ENCODE measurements at places on chromosomes 1 and 21.

DNA sequence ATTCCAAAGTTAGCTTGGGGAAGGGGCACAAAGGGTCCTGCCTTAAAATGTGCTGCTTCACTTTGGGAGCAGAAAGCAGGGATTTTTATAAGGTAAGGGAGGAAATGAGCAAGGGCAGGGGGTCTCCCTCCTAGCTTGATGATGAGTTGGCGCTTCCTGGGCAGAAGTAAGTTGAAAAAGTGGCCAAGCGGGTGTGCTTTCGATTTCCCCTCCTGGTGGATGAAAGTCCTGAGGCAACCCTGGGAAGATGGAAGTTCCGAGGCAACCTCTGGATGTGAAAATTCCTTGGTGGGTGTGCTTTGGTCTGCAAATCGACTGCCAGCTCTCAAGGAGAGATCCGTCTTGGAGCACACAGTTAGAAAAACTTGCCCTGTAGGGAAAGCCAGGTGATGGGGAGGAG, 41.7 kb upstream of the CD2 start:
- DNase-seq = no peak

GRCh38 chr21:38716942-38717341, 88.8 kb upstream of the ETS2 start:
- no peak for DNase-seq

DNA sequence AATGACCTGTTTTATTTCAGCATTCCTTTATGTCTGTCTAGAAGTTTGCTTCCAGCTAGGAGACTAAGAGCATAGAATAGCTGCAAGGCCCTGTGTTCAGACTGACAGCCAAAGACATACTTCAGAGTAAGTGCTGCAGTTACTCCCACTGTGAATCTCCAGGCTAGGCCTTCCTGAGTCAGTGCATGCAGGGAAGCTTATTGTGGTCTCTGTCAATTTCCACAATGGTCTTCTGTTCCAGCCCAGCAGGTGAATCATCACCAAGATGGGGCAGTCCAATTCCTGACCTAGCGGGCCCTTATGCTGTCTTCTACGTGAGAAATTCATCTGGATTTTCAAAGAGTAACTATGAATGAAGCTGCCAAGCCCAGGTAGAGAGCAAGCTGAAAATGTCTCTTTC, 146.3 kb upstream of the C8B start:
- no peak for DNase-seq

DNA sequence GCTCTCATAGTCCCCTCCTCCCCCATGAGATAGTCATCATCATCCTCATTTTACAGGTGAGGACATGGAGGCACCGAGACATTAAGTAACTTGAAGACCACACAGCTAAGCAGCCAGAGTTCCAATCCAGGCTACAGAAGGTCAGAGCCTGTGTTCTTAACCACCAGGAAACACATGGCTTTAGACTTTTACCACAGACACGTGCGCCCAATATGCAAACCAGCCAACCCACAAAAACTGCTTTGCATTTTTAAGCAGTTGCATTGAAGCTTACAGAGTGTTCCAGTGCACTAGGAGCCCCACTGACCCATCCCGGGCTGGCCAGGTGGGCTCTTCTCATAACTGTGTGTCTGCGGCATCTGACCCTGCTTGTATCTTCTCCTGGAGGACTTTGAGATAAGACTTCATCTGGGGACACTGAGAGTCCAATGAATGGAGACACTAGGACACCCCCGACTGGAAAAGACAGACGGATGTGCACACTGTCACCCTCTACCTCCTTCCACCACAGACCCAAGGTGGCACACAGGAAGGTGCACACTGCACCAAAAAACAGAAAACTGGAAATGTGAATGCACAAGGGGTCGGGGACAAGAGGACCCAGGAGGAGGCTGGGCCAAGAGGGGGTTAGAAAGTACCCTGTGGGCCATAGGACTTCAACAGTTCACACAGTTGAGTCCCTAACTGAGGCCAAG, 56.4 kb downstream of the ETS2 start:
- no peak for DNase-seq

- DNase-seq = no peak
Measured at GRCh38 chr1:87521452-87521851, 192.8 kb downstream of the LMO4 start.

DNA sequence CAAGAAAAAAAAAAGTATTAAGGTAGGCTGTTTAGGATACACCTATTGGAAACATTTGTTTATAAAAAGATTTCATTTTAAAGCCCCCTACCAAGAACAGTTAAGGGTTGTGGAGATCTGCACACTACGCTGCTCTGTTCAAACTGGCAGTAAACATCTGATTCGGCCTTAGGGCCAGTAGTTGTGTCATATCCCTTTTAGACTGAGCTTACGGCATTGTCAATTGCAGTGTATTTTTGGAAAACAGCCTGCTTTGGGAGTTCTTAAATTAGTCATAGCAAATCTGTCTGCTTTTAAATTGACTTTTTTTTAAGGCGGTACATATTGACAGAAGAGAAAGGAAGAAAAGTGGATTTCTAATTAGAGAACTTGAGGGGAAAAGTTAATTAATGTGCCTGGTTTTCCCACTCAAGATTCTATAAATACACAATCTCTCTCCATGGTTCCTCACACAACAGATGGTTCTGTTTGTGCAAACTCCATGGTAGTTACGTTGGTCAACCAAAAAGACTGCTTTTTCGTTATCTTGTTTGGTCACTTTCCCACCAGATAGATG, 1.7 kb upstream of the ELK4 start:
- no peak for DNase-seq
